Hair follicular keratinocyte (primary cell): ENCODE measurements at places on chromosomes 5 and 9. TPM values are rescaled to one million over a fixed set of nuclear protein-coding genes. Genes with fewer than 3 reads are reported as not detected.

The NACC2 gene
- total RNA-seq, result 9.7 and 11.5 TPM in 2 replicates

The DOLK gene
- total RNA-seq, result 17.6 and 24.6 TPM in 2 replicates

The IRX2 gene
- 32.3 and 41.1 TPM in 2 replicates for total RNA-seq

The KIF4B gene
- not detected in 2 replicates for total RNA-seq

The CCL28 gene
- total RNA-seq, result 1.3 and 1.7 TPM in 2 replicates

The SLC34A3 gene
- not detected in 2 replicates for total RNA-seq

The STPG3 gene
- total RNA-seq, result not detected in 2 replicates

The MGAT4B gene
- total RNA-seq, result 88.2 and 114 TPM in 2 replicates

The ANXA1 gene
- 497 and 655 TPM in 2 replicates for total RNA-seq

The GPRIN1 gene
- 8.7 and 11.0 TPM in 2 replicates for total RNA-seq

The GFRA3 gene
- total RNA-seq, result not detected in 2 replicates
